Stimulated activated CD8-positive, alpha-beta memory T cell treated with anti-CD3 and anti-CD28 coated beads, Interleukin-4, amount 100 ng/mL, for 4 hours (primary cell): ENCODE measurements at places on chromosomes 2 and 18.

DNA sequence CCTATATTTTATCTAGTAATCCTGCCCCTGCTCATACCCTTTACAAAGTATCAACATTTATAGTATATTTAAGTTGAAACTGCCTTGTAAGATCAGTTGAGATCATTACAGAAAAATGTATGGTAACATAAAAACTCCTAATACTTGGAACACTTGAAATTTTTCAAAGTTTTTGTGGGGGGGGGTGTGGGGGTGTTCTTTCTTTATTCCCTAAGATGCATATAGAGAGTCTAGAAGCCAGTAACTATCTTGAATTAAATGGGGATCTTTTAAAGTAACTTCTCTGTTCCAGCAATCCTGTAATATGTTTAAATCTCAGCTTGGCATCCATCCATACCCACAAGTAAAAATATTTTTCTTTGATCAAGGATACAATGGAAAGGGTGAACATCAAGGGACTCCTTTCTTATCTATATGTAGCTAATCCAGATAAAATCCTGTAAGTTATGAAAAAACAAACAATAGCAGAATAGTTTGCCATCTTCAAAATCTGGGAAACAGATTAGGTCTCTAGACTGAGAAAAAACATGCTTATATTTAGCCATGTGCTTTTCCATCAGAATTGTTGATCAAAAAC, 455.3 kb downstream of the MEIS1 start:
- DNase-seq = no peak

GRCh38 chr2:148130581-148130980, 109.7 kb downstream of the MBD5 start:
- no peak for DNase-seq

DNA sequence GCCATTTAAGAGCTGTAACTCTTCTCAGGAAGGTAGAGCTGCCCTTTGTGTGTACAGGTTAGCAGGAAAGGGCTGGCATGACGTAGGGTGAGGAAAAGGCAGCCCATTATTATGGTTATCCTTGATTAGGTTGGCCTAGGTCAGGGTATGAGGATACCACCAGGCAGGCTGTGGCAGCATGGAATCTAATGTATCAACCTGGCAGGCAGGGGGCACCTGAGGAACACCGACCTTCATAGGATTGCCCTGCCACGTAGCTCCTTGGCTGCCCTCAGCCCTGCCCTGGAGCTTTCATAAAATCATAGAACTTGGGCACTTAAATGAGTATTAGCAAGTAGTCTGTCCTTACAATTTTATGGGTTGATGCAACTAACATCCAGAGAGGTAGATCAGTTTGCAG, 261.6 kb downstream of the LTBP1 start:
- DNase-seq = no peak

DNA sequence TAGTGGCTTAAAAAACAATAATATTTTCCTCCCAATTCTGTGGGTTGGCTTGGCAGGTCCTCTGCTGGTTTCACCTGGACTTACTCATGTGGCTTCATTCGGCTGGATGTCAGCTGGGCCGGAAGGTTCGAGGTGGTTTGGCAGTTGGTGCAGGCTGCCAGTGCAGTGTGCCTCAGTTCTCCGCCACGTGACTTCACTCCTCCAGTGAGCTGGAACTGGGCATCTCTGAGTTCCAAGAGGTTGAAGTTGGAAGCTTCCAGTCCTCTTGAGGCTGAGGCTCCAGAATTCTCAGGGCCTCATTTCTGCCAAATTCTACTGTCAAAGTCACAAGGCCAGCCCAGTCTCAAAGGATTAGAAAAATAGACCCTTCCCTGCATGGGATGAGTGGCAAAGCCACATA, 83.4 kb upstream of the B3GNT7 start:
- no peak for DNase-seq

DNA sequence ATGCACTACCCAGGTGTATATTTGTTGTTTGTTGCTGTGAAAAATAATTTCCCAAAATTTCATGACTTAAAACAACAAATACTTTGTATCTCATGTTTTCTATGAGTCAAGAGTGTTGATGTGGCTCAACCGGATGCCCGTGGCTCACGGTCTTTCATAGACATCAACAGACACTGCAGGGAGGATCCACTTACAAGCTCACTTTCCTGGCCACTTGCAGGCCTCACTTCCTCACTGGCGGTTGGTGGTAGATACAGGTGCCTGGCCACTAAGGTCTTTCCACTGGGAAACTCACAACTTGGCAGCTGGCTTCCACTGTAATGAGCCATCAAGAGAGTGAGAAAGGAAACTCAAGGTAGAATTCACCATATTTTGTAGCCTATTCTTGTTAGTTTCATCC, 662.9 kb downstream of the IRS1 start:
- no peak for DNase-seq

DNA sequence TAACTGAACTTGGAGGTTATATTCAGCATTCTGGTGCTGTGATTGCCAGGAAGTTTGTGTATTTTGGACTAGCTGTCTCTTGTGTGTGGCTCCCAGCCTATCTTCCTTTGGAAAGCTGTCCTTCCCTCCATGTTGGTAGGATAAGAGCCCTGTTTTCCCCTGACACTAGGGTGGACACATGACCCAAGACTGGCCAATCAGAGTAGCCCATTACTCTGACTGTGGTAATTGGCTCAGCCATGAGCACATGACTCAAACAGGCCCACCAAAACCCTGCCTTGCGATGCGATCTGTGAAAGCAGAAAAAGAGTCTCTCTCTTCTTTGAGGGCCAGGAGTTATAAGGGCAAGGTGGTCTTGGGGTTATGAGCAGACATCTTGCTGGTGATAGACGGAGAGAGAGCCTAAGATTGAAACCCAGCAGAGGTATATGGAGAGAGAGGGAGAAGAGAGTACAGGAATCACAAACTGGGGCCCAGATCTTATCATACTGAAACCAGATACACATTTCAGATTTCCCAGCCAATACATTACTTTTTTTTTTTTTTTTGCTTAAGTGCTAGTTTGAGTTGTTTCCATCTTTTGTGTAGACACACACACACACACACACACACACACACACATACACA, 45.3 kb upstream of the SERPINE2 start:
- no peak for DNase-seq

- no peak for DNase-seq
These were observed 886 bp downstream of the PRKCE start for GRCh38 chr2:45652090-45653031.

GRCh38 chr2:177554365-177554764, 161.8 kb downstream of the AGPS start:
- no peak for DNase-seq

DNA sequence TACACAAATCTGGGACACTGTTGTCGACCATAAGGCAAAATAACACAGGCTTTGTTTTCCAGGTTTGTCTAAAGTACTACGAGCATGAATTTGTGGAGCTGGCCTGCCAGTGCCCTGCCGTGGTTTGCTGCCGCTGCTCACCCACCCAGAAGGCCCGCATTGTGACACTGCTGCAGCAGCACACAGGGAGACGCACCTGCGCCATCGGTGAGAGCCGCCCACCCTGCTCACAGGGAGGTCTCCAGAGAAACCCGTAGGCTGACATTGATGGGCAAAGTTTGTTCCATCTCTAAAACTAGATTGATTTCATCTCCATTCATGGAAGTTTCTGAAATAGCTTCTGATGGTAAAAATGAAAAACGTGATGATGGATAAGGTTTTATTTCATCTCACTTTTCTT, 50.4 kb upstream of the NFATC1 start:
- DNase-seq = no peak

DNA sequence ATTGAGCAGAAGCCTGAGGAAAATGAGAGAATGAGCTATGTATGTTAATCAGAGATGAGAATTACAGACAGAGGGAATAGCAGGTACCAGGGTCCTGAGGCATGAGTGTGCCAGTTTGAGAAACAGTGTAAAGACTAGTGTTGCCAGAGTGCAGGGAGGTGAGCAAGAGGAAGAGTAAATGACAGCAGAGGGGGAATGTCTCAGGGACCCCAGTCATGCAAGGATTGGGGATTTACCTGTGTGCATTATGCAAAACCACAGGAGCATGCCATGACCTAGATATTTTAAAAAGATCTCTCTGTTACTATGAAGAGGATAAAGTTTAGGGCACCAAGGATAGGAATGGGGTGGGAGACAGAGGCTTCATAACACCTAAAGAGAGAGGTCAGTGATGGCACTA, 72.1 kb downstream of the TTC32 start:
- no peak for DNase-seq

DNA sequence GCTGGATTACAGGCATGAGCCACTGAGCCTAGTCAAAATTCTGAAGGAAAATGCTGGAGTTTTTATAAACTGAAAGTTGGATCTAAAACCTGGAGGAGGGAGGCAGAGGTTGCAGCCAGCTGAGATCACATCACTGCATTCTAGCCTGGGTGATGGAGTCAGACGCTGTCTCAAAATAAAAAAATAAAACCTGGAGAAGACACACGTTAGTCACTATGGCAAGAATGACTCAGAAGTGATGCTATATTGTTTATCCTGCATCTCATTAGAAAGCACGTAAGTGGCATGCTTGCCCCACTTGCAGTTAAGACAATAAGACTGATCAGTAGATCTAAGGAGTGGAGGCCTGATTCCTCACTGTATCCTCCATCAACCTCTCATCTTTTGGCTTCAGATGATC, 106.6 kb upstream of the STON1 start:
- DNase-seq = no peak

DNA sequence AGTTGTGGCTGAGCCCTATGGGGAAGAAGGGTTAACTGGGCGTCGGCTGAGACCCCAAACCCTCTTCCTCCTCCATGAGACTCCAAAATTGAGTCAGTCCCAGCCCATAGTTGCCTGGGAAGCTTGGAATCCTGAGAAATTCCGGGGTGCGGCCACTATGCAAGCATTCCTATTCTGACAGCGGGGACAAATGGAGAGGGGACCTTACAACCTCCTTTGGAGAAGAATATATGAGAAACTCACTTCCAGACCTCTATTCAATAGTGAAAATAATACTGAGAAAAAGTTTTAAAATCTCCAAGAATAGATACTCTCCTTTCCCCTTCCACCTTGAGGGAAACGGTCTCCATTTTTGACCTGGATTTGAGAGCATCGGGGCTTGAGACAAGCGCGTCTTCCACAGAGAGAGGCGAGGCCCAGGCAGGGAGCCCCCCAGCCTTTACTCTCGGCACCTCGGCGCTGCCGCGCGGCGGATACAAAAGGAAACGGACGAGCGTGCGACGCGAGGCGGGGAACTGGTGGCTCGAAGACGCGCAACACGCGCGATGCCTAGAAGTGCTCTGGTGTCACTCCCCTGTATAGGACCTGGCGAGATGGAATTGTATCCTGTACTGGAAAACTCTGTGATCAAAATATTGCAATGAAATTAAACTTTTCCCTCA, 11.1 kb downstream of the NR4A2 start:
- DNase-seq = no peak

GRCh38 chr2:221844212-221845020, 272.3 kb upstream of the EPHA4 start:
- no peak for DNase-seq

GRCh38 chr2:189236066-189236465, 56.5 kb upstream of the COL5A2 start:
- no peak for DNase-seq

GRCh38 chr18:48808476-48808875, 142.3 kb downstream of the SMAD7 start:
- DNase-seq = no peak

- no peak for DNase-seq
These were observed 48.0 kb upstream of the ITM2C start for GRCh38 chr2:230816735-230817134.

GRCh38 chr18:79490626-79491041, 94.9 kb downstream of the NFATC1 start:
- no peak for DNase-seq

GRCh38 chr2:172208791-172209325, 106.2 kb upstream of the DLX2 start:
- DNase-seq = no peak

GRCh38 chr2:134846213-134846612, 7.8 kb downstream of the ACMSD start:
- DNase-seq = no peak

GRCh38 chr2:11967946-11968465, 221.6 kb downstream of the LPIN1 start:
- no peak for DNase-seq

DNA sequence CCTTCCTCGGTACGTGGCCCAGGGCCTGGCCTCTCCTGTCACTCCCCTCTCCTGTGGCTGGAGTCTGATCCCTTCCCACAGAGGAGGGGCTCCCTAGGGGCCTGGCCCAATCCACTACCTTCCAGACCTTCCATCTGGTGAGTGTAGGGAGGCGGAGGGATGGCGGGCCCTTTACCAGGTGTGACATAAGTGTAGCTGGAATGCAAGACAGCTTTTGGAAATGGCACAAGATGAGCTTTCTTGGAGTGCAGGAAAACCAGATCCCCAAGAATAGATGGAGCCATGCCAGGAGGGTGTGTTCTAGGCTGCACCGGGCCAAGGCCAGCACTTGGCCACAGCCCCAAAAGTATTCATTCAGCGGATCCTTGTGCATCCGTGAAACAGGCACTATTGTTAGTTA, 30.1 kb downstream of the IGFBP5 start:
- no peak for DNase-seq

DNA sequence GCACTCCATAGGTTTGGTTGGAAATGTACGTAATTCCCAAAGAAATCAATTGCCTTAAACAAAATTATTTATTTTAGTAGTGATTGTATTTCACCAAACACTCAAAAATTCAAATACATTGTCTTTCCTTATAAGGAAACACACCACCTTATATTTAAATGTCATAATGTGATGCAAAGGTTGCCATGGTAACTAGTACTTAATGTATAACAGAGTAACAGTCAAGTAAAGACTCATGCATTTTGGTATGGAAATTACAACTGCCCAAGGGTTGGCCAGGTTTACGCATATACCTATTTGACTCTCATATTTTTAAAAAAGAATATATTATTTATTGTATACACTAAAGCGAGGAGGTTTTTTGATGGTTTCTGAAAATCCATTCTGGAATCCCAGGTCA, 231.2 kb downstream of the TCF4 start:
- DNase-seq = no peak

DNA sequence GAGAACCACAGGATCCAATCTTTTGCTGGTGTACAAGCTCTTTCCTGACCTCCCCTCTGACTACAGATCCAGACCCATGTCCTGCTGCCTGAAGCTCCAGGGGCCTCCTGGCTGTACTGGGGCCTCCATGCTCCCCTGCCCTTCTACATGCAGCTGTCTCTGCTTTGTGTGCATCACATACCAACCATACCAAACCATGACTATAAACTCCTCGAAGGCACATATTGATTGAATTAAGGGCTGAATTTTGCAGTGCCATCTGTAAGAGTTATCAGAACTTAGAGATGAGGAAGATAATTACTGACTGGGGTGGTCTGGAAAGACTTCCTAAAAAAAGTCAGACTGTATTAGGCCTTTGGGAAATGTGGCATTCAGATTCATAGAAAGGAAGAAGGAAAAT, 139.9 kb upstream of the CXCR4 start:
- DNase-seq = no peak

DNA sequence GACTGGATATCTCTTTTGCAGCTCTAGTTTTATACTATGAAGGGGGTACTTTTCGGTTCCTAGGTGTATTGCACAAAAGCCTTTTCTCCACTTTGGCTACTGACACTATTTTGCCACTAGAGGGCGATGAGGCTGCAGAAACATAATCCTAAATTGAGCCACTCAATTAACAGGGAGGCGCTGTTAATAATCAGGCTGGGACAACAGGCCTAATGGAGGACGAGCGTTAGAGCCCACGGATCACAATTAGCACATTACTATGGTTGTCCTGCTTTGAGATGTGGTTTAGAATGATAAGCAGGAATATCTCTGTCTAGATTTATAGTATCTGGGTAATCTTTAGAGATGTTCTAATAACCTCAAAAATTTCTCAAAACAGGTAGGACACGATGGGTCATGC, 62.2 kb upstream of the PMAIP1 start:
- DNase-seq = peak; percentile 21
